ENCODE measurements at places on chromosomes 6 and 20. TPM values are rescaled to one million over a fixed set of nuclear protein-coding genes. Genes with fewer than 3 reads are reported as not detected.

ADTRP gene
- total RNA-seq: not detected

FOXC1 gene
- total RNA-seq: 5.4 TPM

PGBD1 gene
- total RNA-seq: 3.7 TPM

FAM217A gene
- not detected for total RNA-seq

TLDC2 gene
- not detected for total RNA-seq

ANKRD6 gene
- 6.3 TPM for total RNA-seq

ADGRG6 gene
- total RNA-seq: 12.1 TPM

EMILIN3 gene
- total RNA-seq: 1.2 TPM

DEFB132 gene
- total RNA-seq: not detected

PRRT1 gene
- 0.85 TPM for total RNA-seq

RSPO3 gene
- 1.5 TPM for total RNA-seq

C6orf141 gene
- 1.0 TPM for total RNA-seq

HTR1B gene
- total RNA-seq: 0.12 TPM

CST5 gene
- total RNA-seq: not detected

NKAIN2 gene
- total RNA-seq: not detected

TSHZ2 gene
- 16.3 TPM for total RNA-seq

ANKRD66 gene
- not detected for total RNA-seq

GTSF1L gene
- not detected for total RNA-seq
